ENCODE measurements at places on chromosomes 7 and 10.

- DNase-seq = no peak
Observed at GRCh38 chr7:70920876-70921275, 211.1 kb upstream of the GALNT17 start.

- no peak for DNase-seq
Observed at GRCh38 chr10:69457771-69458237, 6.5 kb downstream of the TSPAN15 start.

DNA sequence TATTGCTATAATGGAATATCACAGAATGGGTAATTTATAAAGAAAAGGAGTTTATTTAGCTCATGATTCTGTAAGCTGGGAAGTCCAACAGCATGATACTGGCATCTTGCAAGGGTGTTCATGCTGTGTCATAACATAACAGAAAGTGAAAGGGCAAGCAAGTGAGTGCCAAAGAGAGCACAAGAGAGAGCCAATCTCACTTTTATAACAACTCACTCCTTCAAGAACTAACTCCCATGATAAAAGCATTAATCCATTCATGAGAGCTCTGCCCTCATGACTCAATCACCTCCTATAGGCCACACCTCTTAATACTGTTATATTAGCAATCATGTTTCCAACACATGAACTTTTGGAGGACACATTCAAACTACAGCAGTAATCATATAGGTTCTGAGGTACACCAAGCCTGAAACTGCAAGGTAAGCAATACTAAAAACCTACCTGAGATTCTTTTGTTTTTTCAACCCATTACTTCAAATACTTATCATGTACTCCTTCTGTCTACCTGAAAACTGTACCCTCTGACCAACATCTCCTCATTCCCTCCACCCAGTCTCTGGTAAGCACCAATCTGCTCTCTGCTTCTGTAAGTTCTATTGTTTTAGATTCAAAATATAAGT lies 219.7 kb downstream of the MTERF1 start:
- no peak for DNase-seq

- no peak for DNase-seq
Observed at GRCh38 chr7:129828078-129828762, 124.5 kb downstream of the UBE2H start.

DNA sequence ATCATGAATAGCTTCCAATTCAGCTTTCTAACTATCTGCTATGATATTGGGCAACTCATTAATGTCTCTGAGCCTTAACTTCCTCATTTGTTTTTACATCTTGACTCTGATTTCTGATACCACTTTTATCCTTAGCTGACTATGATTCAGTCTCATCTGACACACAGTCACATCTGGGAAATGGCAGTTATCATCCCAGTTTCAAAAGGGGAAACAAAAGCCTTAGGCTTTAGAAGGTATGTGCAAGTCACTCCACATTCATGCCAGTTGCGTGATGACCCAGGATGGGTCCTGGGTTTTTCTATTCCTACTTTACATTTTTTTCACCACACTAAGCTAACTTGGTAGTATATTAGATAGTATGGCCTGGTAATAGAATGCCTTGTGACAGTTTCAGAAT lies 12.7 kb downstream of the SCIN start:
- no peak for DNase-seq

GRCh38 chr7:17094963-17095574 lies 203.4 kb upstream of the AHR start:
- DNase-seq = peak; percentile 90

DNA sequence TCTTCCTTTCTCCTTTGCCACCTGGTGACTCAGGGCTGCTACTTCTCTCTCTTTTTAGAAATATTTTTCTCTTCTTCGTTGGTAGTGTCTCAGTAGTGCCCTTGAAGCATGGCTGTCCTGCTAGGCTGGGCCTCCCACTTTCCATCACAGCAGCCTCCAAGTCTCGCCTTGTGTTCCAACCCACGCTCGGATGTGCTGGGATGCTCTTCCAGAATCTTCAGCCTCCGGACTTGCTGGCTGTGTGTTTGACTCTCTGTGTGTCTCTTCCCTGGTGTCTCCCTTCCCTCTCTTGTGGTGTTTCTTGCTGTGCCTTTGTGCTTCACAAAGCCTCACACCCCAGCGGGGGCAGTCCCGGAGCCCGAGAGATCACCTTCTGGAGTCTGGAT lies 100.5 kb downstream of the INPP5A start:
- DNase-seq = no peak

Measured in foreskin fibroblast (primary cell).